ENCODE measurements at places on chromosomes 12 and 14.

DNA sequence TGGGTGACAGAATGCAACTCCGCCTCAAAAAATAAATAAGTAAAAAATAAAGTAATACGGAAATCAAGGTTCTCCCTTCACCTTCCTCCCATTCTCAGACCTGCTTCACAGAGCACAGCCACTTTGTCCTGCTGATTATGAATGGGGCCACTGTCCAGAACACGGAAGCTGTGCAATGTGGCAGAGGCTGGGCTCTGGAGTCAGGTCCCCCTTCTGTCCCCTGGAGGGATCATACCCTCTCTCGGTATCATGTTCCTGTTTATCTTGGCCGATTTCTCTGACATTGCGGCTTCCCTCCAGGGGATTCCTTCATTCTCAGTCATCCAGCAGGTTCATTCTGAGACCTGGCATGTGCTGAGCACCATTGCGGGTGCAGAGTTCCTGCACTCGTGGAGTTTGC, 11.3 kb downstream of the PPP2R5C start:
- DNase-seq = peak; percentile 62

DNA sequence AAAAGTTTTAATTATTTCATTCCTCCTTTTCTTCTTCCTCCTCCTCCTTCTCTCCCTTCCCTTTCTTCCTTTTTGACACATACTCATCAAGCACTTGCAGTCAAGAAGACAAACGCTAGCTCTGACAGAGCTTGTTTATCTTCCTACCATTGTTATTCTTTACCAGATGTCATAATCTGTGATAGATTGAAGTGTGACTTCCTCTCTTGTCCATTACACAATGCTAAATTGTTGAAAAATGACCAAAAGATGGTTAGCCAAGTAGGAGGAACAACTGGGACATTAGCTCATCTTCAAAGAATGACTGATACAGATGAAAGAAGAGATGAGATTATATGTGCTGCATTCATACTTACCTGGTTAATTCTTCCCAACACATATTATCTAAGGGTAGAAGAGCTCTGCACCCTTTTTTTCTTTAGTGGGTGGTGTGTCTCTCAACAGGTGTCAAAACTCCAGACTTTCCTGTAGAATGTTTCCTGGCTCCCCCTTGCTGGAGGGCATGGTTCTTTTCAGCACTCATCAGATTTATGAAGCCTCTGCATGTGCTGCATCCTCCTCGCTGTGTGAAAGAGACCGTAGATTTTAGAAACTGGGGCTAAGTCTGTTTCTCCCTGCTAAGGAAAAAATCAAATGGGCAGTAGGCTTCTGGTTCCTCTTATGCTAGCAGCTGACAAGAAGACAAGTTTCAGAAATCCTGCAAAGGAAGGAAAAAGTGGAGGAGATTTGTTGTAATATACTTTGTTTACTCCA, 147.1 kb downstream of the TMX1 start:
- peak; percentile 13 for DNase-seq

GRCh38 chr14:24108336-24108874, 6.2 kb upstream of the DCAF11 start:
- no peak for DNase-seq

- no peak for DNase-seq
Measured at GRCh38 chr12:5015711-5016492, 27.8 kb upstream of the KCNA5 start.

- DNase-seq = peak; percentile 85
Measured at GRCh38 chr12:76277480-76277879, 70.7 kb downstream of the BBS10 start.

GRCh38 chr14:92263681-92264080, 59.3 kb upstream of the SLC24A4 start:
- peak; percentile 9 for DNase-seq

GRCh38 chr14:69505338-69506240, 21.1 kb downstream of the PLEKHD1 start:
- no peak for DNase-seq

- peak; percentile 22 for DNase-seq
Measured at GRCh38 chr14:66442953-66443571, 43.1 kb upstream of the CCDC196 start.

DNA sequence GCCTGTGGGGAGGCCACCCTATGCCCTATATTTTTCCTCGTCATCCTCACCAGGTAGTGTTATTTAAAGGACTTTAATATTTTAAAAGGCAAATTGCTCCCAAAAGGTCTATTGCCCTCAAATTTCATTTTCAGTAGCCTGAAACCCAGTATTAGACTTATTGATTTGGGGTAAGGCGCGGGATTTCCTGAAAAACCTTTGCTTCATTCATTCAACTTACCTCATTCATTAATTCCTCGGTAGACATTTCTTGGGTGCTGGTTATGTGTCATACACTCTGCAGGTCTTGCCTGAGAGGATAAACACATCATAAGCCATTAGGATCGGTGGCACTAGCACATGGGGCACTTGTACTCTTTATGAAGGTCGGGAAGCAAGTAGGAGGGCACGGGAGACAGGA, 99.2 kb downstream of the ARF6 start:
- DNase-seq = no peak

DNA sequence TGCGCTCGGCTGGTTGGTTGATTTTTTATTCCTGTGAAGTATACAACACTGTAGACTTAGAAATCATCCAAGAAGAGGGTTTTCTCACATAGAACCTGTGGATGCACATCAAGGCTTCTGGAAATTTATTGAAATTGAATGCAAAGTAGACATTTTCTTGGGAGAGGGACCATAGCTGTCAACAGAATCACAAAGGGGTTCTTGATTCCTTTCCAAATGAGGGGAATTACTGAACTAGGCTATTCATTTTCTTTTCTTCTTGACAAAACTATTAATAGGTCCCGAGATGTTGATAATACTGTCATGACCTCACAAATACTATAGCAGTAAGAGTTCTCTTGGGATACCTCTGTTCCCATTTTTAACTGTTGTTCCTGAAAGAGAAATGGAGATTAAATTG, 73.9 kb downstream of the AKAP6 start:
- DNase-seq = no peak

- no peak for DNase-seq
Measured at GRCh38 chr14:98101323-98101722, 1170.7 kb downstream of the BCL11B start.

DNA sequence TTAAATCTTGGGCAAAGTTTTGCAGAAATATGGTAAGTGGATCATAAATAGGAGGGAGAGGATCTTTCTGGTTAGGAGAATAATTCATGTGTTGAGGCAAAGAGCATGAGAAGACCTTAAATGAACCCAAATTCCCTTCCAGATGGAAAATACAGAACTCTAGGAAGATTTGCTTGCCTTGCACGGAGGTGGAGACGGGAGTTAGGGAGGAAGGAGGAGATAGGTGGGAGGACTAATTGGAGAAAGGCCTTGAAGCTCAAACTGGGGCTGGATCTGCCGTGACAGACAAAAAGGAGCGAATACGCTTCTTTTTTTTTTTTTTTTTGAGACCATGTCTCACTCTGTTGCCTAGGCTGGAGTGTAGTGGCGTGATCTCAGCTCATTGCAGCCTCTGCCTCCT, 5.9 kb downstream of the GPRC5A start:
- DNase-seq = no peak

GRCh38 chr12:26047401-26048226, 77.2 kb downstream of the BHLHE41 start:
- DNase-seq = peak; percentile 47

- no peak for DNase-seq
Measured at GRCh38 chr12:78081590-78082314, 251.1 kb downstream of the NAV3 start.

DNA sequence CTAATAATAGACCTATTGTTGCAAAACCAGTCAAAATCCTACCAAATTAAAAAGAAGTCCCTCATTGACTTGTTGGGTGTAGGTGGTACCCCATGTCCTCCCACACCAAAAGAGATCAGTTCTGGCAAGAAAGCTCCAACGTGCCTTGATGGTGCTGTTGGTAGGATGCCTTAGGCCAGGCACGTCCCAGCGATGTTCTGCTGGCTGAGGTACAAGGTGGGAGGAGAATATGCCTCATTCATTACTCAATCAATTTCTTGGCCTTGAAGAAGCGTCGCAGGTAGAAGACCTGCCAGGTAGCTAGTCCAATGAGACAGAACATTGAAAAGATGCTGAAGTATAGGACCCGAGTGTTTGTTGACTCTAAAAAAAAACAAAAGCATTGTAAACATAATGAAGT, 7.8 kb upstream of the NEK9 start:
- DNase-seq = no peak

All from M059J (cell line).